ENCODE measurements at places on chromosomes 6 and 20.

DNA sequence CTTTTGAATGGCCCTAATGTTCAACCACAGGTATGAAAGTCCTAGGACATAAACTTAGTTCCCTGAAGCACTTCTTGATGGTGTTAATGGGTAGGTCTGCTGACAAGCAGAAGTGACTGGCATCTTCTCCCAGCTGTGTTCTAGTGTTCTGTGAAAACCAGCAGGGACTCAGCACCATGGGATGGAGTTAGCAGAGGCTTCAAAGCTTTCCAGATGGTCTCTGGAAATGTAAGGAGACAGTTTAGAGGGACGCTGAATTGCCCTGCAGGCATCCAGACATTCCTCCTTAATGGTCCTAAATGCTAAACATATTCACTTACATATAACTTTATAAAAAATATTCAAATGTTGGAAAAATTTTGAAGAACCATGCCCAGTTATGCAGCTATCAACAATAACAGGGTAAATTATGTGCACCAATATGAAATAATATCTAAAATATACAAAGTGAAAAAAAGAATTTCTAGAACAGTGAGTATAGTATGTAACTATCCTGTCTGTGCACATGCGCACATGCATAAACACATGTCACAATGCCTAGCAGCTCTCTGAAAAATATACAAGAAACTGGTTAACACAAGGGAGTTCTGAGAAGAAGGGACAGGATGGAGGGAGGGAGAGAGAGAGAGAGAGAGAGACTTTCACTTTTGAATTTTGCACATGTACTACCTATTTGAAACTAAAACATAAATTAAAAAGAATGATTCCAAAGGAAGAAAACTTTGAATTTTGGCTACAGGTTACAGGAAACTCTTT is 87.2 kb downstream of the PRDM1 start:
- DNase-seq, result no peak

- peak; percentile 71 for DNase-seq
Measured at GRCh38 chr6:45479834-45480751, 102.4 kb upstream of the SUPT3H start.

GRCh38 chr6:157094038-157094437 is 229.3 kb downstream of the TMEM242 start:
- DNase-seq, result no peak

- no peak for DNase-seq
Measured at GRCh38 chr6:35238843-35239289, 20.7 kb upstream of the ZNF76 start.

DNA sequence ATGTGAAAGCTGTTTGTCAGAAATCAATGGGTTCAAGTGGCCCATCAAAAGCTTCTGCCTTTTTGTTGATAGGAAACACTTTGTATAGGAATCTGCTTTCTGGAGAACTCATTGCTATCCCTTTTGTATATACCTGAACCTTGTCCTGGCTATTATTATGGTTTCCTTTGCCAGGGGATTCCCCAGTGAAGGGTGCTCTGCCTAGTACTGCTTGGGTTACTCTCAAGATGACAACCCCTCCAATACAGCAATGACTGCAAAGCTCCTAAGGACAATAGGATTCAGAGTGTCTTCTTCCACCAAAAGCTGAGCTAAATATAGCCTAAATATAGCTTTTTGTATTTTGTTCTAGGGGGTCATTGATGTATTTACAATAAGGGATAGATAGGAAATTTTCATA is 54.0 kb upstream of the PTPRK start:
- DNase-seq, result no peak

GRCh38 chr6:87473419-87473903 is 687 bp downstream of the SLC35A1 start:
- peak; percentile 5 for DNase-seq

DNA sequence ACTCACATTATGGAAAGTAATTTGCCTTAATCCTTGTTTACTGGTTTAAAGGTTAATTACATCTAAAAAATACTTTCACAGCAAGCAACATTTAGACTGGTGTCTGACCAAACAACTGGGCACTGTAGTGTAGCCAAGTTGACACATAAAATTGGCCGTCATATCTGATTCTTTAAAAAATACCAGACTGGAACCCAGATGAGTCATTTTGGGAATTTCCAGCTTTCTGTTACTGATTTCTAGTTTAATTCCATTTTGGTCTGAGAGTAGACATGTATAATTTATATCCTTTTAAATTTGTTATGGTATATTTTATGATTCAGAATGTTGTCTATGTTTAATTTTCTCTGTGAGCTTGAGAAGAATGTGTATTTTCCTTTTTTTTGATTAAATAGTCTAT is 44.1 kb downstream of the SCP2D1 start:
- DNase-seq, result no peak

GRCh38 chr6:107128175-107128574 is 12.9 kb upstream of the BEND3 start:
- DNase-seq, result no peak

DNA sequence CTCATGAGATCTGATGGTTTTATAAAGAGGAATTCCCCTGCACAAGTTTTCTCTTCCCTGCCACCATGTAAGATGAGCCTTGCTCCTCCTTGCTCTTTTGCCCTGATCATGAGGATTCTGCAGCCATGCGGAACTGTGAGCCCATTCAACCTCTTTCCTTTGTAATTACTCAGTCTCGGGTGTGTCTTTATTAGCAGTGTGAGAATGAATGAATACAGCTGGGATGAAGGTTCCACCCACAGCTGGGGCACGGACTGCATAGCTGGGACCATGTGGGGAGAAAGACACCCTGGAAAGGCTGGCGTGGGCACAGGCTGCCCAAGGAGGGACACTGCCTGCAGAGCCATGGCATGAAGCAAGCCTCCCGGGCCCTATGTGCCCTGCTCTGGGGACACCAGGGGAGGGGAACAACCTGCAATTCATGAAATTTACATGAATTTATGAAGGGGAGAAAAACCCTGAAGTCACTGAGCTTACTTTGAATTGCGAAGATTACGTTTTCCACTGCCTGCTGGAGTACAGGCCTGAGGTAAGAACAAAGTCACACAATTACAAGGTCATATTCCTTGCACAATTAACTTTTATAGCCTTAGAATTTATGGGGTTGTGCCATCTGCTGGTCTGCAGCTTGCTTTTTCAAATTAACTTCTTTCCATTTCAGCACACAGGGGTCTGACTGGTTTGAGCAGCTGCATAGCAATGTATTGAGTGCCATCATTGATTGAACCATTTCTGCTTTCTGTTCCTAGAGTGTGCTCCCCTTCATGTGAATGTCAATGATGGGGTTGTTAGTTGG is 46.2 kb downstream of the SLC22A1 start:
- DNase-seq, result no peak

DNA sequence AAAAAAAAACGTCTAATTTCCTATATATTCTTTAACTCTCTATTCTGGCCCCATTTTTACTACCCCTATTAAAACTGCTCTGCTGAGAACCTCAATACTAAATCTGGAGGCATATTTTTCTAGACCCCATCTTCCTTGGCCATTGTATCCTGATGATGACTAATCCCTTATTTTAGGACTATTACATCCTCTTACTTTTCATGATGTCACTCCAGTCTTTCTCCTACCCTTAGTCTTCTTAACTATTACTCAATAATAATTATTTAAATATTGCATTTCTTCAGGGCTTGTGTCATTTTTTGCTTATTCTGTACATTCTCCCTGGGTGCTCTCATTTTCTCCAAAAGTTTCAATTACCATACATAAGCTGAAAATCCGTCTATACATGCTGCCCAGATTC is 6.4 kb downstream of the FBXO30 start:
- no peak for DNase-seq

DNA sequence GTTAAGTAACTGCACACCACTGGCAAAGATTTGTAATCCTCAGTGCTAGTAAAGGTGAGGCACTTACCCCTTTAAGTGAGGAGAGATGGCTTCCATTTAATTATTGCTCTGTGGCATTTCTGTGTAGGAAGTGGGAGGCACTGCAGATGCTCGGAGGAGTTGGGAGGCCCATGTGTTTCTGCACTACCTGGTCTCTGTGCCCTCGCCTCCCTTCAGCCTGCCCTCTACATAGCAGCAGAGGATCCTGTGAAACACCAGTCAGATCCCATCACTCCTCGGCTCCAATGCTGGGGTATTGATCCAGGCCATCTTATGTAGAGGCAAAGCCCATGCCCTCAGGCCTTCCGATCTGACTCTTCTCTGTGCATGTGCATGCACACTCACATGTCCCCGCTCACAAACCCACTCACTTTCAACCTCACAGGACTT is 67.0 kb downstream of the SLX4IP start:
- no peak for DNase-seq

DNA sequence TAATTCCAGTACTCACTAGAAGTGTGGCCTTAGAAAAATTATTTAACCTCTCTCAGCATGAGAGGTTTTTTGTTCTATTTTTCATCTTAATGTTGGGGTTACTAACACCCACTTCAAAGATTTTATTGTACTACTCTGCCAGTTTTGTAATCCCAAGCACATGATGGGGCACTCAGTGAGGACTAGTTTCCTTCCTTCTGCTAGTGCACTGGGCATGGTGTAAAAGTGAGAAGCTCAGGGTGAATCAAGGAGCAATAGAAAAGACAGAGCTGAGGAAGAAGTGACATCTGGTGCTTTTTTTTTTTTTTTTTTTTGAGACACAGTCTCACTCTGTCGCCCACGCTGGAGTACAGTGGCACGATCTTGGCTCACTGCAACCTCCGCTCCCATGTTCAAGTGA is 439.4 kb upstream of the ARID1B start:
- DNase-seq, result no peak

GRCh38 chr20:54920491-54920890 is 445.1 kb downstream of the DOK5 start:
- no peak for DNase-seq

DNA sequence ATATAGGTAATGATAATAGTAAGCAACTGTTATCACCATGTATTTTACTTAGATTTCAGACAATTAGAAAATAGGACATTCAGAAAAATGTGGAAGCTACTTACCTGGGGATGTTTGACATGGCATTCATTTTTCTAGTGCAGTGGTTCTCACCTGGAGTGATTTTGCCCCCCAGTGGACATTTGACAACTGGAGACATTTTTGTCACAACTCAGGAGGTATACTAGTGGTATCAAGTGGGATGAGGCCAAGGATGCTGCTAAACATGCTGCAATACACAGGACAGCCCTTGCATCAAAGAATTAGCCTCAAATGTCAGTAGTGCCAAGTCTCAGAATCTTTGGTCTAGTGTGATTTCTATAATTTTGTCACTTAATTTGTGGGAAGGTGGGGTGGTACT is 36.1 kb downstream of the NUS1 start:
- no peak for DNase-seq

DNA sequence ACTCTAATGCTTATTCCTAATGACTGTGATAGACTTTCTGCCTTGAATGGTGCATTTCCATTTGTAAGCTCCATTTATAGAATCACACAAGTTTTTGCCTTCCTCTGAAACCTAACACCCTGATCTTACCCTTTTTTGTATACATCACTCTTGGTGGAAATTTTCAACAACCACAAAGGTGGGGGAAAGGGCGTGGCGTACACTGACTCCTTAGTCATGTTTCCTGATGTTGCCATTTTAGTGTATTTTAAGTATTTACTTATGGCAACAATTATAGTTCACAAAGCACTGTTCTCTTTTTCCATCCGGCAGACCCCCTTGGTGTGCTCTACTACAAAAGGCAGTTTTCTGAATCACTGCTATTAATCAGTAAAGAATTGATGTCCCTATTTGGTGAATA is 92.0 kb downstream of the ATXN1 start:
- DNase-seq, result no peak

GRCh38 chr20:2151858-2152281 is 50.2 kb downstream of the STK35 start:
- peak; percentile 45 for DNase-seq

DNA sequence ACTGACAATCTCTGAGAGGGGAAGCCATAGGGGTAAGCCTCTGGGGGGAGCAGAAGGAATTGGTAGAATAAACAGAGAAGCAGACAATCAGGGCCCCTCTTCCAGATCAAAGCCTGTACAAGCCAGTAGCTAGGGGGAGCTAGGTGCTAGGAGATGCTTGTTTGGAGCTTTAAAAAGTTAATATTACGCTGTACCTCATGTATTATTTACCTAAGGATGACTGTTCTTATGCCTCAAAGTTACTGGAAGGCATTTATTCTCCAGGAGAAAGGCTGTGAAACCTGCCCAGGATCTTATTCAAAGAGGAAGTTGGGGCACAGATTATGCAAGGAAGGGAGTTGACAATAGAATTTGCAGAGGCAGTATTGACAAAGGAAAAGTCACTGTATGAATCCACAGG is 111.8 kb upstream of the SLC35F1 start:
- no peak for DNase-seq

DNA sequence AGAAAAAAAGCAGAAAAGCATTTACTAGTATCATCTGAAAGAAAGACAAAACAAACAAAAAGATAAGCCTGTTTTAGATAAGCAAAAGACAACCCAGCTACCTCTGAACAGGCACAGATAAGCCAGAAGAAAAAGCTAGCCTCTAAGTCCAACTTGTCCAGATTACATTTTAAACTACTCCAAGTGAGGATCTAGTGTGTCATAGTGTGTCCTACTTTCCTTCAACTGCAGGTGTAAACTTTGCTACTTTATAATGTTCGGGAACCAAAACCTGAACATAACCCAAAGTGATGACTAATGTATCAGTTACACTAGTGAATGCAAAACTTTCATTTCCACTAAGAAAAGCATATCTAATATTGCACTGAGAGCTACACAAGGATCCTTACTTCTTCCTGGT is 19.5 kb downstream of the ADNP start:
- DNase-seq, result no peak

DNA sequence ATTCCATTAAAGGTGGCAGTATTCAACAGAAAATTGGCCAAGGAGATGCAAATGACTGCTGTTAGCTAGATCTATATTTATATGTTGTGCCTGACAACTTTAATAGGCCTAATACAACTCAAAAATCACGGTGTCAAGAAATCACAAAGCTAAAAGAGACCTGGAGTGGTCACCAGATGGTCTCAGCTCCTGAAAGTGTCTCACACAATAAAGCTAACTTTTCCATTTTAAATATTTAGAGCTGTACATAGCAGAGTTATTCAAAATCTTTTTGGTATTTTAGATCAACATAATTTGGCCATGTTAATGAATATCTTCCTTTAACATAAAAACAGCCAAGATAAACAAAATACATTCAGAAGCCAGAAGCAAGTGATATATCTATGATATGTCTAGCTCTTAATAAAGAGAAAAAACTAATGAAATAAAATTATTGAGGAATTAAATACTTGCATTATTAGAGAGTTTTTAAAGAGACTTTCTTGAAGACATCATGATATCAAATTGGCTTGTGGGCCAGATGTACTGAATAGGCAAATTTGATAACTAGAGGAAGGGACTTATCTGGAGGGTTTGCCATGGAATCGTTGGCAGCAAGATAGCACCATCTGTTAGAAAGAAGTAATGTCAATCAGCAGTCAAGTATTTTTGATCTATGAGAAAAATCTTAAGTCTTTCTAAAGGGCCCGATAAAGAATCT is 84.9 kb upstream of the SCAF8 start:
- DNase-seq, result no peak

DNA sequence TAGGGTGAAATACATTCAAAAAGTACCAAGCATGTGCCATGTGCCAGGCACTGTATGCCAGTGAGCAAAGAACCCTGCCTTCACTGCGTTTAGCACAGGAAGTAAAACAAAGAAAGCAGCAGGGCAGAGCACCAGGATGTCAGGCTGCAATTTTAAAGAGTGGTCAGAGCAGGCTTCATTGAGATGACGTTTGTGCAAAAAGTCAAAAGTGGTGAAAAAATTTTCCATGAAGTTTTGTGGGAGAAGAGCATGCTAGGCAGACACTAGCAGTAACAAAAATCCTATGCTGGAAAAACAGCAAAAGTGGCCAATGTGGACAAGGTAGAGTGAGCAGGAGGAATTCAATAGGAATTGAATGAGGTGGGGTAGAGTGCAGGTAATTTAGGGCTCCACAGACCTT is 31.3 kb downstream of the AKIRIN2 start:
- DNase-seq, result no peak

Data from fibroblast of the conjunctiva (primary cell).